ENCODE measurements at places on chromosomes 16 and 17. TPM values are rescaled to one million over a fixed set of nuclear protein-coding genes. Genes with fewer than 3 reads are reported as not detected.

DNA sequence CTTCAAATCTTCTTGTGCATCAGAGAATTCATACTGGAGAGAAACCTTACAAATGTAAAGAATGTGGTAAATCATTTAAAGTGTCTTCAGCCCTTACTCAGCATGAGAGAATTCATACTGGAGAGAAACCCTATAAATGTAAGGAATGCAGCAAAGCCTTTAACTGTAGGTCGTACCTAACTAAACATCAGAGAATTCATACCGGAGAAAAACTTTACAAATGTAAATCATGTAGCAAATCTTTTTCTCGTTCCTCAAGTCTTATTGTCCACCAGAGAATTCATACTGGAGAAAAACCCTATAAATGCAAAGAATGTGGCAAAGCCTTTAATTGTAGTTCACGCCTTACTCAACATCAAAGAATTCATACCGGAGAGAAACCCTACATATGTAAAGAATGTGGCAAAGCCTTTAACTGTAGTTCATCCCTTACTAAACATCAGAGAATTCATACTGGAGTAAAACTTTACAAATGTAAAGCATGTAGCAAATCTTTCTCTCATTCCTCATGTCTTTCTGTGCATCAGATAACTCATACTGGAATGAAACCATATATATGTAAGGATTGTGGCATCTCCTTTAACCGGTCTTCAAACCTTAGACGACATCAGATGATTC, 118.5 kb upstream of the ZNF267 start:
- no peak overlapping the region for H3K27ac ChIP-seq
- H3K36me3 ChIP-seq = peaks cover 5% of the 10 kb centered on the region
- H3K4me1 ChIP-seq = no peaks in the 10 kb centered on the region
- no peaks in the 10 kb centered on the region for H3K27me3 ChIP-seq
- no peak overlapping the region for H3K4me3 ChIP-seq

DNA sequence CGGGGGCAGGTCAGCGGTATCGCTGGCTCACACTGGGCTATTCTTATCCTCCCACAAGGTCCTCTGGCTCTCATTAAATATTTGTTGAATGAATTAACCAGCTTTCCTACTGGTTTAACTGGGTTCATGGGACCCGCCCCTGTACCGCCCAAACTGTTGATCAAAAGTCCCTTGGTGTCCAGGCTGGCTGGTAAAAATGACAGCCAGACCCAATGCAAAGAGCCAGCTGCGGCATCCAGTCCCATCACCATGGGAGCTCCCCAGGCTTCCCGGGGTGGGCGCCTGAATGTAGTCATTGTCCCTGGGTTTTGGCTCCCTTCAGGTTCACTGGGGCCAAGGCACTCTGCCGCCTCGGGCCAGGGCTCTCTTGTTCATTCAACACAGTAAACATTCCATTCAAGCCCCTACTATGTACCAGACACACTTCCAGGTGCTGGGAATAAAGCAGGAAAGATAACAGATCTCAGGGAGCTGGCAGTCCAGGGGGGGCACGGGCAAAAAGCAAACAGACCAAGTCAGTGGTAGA, 11.7 kb upstream of the ATP2C2 start:
- no peak overlapping the region for H3K27ac ChIP-seq
- no peaks in the 10 kb centered on the region for H3K36me3 ChIP-seq
- DNase-seq = no peak
- no peaks in the 10 kb centered on the region for H3K27me3 ChIP-seq
- H3K4me3 ChIP-seq = no peak overlapping the region

DNA sequence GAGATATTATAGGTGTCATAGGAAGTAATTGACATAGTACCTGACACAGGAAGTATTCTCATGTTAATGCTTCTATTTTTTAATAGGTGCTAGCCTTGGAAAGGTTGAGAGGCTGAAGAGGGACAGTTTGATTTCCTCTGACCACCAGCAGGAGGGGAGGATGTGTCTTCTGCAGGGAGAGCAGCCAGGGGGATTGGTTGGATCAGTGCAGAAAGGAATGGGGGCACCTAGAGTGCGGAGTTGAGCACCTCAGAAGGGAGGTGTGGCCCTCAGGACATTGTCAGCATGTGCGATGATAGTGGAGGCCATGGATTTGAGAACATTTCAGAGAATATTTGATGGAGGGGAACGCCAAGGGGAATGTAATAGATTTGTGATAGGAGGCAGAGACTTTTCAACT, 23.4 kb downstream of the HAPSTR1 start:
- peaks cover 5% of the 10 kb centered on the region for H3K36me3 ChIP-seq
- H3K27ac ChIP-seq = no peak overlapping the region

- H3K27me3 ChIP-seq = no peaks in the 10 kb centered on the region
- peak overlapping the region; percentile 87 for H3K27ac ChIP-seq
- DNase-seq = no peak
- no peak overlapping the region for H3K4me3 ChIP-seq
- peaks cover 27% of the 10 kb centered on the region for H3K36me3 ChIP-seq
- peaks cover 21% of the 10 kb centered on the region for H3K4me1 ChIP-seq
Measured at GRCh38 chr17:8138374-8138671, 13.9 kb downstream of the PER1 start.

DNA sequence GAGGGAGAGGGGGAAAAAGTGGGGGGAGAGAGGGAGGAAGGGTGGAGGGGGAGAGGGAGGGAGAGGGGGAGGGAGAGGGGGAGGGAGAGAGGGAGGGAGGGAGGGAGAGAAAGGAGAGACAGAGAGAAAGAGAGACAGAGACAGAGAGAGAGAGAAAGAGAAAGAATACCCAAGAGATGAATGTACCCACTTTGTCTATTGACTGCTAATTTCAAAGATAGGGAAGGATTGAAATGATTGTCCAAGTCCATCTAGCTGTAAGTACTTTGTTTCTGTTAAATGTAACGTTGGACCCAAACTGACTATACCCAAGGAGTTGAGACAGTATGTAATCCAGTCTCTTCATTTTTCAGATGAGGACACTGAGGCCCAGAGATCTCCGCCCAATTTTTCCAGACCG, 374.9 kb downstream of the GRIN2A start:
- no peaks in the 10 kb centered on the region for H3K4me1 ChIP-seq
- no peak overlapping the region for H3K4me3 ChIP-seq
- no peaks in the 10 kb centered on the region for H3K36me3 ChIP-seq

- H3K36me3 ChIP-seq = no peaks in the 10 kb centered on the region
- H3K27me3 ChIP-seq = no peaks in the 10 kb centered on the region
- no peak overlapping the region for H3K27ac ChIP-seq
- no peaks in the 10 kb centered on the region for H3K4me1 ChIP-seq
Measured at GRCh38 chr16:48421741-48422140, 36.5 kb upstream of the SIAH1 start.

The ANKFN1 gene
- 0.26 TPM for total RNA-seq

DNA sequence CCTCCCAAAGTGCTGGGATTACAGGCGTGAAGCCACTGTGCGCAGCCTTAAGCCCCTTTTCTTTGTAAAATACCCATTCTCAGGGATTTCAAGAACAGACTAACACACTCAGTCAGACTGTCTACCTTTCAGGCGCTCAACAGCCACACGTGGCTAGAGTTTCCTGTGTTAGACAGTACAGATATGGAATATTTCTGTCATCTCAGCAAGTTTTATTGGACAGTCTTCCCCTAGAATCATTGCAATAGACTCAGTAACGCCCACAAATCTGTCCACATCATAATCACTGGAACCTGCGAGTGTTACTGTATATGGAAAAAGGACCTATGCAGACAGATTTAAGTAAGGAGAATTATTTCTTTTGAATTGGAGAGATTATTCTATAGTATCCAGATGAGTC, 160.5 kb downstream of the RBFOX1 start:
- no peak for DNase-seq
- H3K36me3 ChIP-seq = no peaks in the 10 kb centered on the region
- H3K27ac ChIP-seq = no peak overlapping the region
- H3K4me1 ChIP-seq = no peaks in the 10 kb centered on the region
- H3K27me3 ChIP-seq = no peaks in the 10 kb centered on the region

The NDEL1 gene
- 39.6 TPM for total RNA-seq

The PTGES3L gene
- not detected for total RNA-seq

GRCh38 chr16:86133847-86134375, 234.9 kb downstream of the IRF8 start:
- H3K27me3 ChIP-seq = no peaks in the 10 kb centered on the region
- no peaks in the 10 kb centered on the region for H3K36me3 ChIP-seq
- H3K4me3 ChIP-seq = no peak overlapping the region
- no peaks in the 10 kb centered on the region for H3K4me1 ChIP-seq
- no peak for DNase-seq
- H3K27ac ChIP-seq = no peak overlapping the region

- no peaks in the 10 kb centered on the region for H3K36me3 ChIP-seq
- DNase-seq = no peak
- H3K4me1 ChIP-seq = peaks cover 21% of the 10 kb centered on the region
- no peak overlapping the region for H3K27ac ChIP-seq
- H3K27me3 ChIP-seq = no peaks in the 10 kb centered on the region
Measured at GRCh38 chr16:67675579-67675935, 8.9 kb downstream of the C16orf86 start.

- DNase-seq = no peak
- no peaks in the 10 kb centered on the region for H3K36me3 ChIP-seq
- no peak overlapping the region for H3K27ac ChIP-seq
- peaks cover 41% of the 10 kb centered on the region for H3K4me1 ChIP-seq
Measured at GRCh38 chr16:17227278-17227677, 243.5 kb downstream of the XYLT1 start.

Data from body of pancreas (tissue), 4 donors.